ENCODE measurements at places on chromosomes 5 and 9.

DNA sequence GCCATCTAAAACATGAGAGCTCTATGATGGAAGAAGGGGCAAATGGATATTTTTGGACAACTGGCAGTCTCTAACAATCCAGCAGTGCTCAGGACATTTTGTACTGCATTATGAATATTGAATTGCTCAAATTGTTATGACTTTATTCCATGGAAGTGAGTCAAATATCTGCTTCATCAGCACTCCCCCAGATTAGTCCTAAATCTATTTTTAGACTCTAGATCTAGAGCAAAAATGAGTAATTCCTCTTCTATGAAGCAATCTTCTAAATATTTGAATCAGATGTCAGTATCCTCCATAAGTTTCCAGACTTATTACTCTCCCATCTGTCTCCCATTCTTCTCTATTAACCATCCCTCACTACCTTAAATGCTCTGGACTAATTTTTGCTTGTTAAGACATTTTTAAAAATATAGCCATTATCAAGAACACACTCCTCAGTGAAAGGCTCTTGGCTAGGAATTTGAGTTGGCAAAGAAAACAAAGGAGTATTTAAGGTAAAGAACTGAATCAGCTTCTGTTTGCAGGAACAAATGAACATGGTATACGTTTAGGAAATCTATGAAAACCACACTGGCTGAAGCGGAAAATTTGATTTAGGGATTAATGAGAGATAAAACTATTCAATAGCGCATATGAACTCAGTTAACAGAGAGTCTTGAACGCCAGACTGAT, 300.9 kb downstream of the MCTP1 start:
- DNase-seq: peak; percentile 2

GRCh38 chr5:68033029-68033428, 182.5 kb upstream of the PIK3R1 start:
- no peak for DNase-seq

DNA sequence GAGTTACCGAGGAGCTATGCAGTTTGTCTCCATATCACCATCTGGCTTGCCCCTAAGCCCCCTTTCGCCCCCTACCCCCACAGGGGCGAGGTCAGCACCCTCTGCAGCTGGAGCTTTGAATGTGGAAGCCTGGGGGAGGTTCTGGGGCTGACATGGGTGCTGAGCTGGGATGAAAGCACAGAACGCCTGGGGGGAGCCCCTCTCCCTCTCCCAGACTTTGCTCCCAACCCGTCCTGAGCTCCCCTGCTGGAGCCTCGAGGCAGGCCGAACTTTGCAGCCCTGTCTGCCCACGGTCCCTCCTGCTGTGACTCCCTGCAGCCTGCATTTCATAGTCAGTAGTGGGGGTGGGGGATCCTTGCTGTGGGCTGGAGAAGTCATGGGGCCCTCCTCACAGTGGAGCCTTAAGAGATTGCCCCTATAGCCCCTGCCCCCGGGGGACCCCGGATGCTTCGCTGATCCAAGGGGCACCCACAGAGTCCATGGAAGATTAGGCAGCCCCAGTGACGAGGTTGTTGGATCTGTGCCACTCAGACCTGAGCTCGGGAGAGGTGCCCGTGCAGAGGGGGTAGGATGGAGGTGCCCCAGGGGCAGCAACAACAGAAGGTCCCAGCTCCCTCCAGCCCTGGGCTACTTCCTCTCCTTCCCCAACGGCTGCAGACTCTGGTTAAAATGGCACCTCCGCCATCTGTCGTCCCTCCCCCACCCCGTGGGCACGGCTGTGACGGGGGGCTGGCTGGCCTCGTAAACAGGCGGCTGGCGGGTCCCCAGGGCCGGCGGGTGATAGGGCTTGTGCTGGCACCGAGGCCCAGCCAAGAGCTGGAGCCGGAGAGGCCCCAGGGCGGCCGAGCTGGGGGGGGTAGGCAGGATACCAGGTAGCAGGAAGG, 162.0 kb downstream of the C9orf50 start:
- DNase-seq: no peak

GRCh38 chr5:34717426-34718327, 61.5 kb downstream of the RAI14 start:
- peak; percentile 96 for DNase-seq

DNA sequence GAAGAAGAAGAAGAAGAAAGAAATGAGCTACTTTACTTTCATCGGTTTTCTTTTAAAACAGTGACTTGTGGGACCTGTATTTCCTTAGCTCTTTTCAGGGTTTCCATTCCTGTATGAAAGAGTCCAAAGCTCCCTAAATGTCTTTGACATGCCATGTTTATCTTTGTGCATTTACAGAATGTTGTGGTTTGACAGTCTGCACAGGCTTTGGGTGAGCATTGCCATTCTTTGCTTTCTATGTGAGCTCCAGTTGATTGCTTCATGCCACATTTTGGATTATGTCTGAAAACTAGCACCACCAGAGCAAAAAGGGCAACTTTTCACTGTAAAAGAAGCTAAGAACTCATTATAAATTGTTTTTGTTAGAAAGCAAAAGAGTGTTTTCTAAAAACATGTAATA, 733.4 kb downstream of the TLE4 start:
- DNase-seq: no peak

- DNase-seq: no peak
These were observed 110.0 kb downstream of the PAM start for GRCh38 chr5:102865171-102865509.

DNA sequence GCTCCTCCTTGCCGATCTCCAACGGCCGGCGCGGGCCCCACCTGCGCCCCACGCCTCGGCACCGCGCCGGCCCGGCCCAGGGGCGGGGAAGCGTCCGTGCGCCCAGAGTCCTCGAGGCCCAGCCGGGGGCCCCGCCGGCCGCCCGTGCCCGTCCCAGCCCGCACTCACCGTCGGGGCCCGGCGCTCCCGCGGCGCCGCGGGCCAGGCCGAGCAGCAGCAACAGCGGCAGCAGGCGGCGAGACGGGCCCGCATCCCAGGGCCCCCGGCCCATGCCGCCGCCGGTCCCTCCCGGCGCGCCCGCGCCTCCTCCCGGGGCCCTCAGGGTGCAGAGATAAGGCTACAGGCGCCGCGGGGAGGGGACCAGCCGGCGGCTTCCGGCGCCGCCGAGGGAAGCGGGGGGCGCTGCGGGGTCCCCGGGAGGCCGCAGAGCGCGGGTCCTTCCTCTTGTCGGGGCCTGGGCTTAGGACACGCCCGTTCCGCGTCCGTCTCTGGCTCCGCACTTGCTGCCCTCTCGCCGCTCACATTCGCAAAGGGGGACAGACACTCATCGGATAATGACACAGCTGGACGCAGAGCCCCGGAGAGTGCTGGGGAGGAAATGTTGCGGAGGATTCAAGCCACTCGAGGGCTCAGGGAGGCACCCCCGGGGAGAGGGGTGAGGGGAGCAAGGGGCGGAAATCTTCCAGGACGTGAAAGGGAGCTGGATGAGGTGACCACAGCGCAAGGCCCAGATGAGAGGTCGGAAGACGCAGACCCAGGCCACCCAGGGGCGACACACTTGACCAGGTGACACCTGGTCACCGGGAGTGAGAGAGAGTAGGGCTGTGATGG, at the start of gene SUSD1:
Gene SUSD1 (minus strand): TSS at position 333 of the 831 bp plus-strand sequence. CDS start 62 bp downstream, at position 271.
- no peak for DNase-seq

- no peak for DNase-seq
These were observed 242.1 kb downstream of the FSTL4 start for GRCh38 chr5:133370036-133370831.
